Pancreas (tissue), 10 donors: ENCODE measurements at places on chromosomes 7 and 10.
A peak's percentile ranks its signal among the peaks of the same experiment; 100 is the strongest.

DNA sequence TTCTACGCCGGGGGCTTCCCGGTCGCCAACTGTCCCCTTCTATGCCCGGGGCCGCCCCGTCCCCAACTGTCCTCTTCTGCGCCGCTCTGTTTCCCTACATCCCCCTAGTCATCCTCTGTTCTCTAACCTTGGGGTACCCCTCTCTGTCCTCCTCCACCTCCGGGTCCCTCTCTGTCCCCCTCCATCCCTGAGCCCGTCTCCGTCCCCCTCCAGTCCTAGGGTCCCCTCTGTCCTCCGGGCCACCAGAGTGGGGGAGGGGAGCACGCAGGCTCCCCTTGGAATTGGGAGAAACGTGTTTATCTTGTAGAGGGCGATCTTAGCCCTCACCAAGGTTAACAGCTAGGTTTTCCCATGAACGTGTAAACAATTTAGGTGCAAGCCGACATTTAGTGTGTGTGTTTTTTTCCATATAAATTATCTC lies 852 bp upstream of the KLF6 start:
- DNase-seq: no peak

DNA sequence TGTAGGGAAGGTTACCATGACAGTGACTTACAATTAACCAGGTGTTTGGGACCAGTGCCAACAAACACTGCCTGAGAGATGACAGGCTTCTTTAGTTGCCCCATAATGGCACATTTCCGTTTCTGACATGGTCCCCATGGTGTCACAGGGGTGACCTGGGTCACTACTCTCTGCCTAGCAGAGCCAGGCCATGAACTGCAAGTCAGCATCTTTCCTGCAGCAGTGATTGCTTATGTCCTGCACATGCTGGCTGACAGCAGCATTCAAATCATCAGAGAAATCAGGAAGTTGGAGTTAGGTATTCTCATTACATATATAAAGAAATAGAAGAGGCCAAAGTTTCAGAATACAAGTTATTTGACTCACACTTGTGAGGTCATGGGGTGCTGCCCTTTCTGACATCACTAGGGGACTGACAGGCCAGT lies 47.1 kb upstream of the ZNRF2 start:
- no peak for DNase-seq

DNA sequence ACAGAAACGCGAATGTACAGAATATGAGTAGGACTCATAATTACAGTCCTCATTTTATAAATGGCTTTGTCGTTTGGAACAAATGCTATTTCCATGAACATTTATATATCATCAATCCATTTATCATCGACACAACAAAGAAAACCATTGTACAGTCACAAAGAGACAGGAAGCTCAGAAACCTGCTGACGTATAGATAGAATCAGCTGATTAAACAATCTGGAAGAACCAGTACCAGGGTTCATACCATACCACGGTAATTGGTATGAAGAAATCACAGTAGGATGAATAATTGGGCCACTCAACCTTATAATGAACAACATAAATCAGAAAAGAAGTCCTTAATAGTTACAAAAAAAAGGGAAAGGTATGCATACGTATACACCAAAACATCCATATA lies 295.0 kb downstream of the PARD3 start:
- no peak for DNase-seq

DNA sequence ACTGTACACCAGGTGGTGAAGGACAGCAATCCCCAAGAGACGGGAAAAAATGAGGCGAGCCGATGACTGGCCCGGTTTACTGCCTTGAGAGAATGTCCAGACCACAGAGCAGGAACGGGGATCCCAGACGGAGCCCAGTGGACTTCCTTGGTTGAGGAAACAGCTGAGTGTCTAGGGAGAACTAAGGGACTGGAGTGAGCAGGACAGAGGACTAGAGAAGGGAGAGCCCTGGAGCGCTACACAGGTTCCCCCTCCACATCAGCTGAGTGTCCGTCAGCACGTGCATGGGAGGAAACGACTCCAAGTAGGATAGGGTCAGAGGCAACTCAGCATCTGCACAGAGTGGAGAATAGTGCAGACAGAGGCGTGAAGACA lies 7.1 kb upstream of the WDR86 start:
- DNase-seq: peak; percentile 21

DNA sequence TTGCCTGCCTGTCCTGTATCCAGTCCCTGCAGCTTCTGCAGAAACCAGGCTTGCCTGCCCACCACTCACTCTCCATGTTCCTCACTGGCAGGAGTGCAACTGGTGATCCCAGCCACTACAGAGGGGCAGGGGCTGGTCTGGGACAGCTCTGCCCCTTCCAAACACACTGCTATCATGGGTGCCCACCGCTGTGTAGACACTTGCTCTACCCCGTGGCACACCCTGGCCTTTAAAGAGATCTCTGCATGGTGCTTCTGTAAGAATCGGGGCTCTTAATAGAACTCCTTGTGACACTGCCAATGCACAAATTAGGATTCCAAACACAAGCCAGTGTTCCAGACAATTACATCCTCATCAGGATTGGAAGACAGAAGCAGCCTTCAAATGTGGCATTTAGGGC lies 41.7 kb downstream of the C10orf90 start:
- DNase-seq: no peak

DNA sequence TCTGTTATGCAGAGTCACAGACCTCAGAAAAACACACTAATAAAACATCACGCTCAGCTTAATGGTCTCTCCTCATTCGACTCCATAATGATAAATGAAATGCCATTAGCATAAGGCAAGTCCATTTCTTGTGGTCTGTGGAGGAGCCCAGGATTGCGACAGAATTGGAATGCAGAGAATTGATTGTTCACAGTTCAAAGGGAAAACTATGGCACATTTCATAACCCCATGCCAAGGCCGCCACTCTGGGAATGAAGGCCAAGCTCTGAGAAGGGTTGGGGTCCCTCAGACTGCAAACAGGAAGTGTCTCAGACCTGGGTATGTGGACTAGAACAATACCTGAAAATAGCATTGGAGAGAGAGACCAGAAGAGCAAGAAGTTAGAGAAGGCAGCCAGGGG lies 398.9 kb downstream of the ADRA2A start:
- DNase-seq: no peak

- no peak for DNase-seq
Measured at GRCh38 chr10:69873135-69873639, 71.5 kb downstream of the COL13A1 start.

- no peak for DNase-seq
Measured at GRCh38 chr10:76778914-76779795, 858.5 kb downstream of the KCNMA1 start.

DNA sequence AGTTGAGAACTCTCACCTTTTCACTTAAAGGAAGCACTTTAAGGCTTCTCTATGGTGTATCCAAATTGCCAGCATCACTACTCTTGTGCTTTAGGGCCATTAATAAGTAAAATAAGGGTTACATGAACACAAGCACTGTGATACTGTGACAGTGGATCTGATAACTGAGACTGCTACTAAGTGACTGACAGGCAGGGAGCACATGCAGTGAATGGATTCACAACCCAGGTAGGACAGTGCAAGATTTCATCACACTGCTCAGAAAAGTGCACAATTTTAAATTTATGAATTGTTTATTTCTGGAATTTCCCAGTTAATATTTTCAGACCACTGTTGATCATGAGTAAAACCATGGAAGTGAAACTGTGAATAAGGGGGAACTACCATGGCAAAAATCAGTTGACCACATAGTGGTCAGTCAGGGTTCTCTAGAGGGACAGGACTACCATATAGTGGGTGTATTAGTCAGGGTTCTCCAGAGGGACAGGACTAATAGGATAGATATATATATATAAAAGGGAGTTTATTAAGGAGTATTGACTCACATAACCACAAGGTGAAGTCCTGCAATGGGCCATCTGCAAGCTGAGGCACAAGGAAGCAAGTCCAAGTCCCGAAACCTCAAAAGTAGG lies 20.9 kb upstream of the CYP51A1 start:
- DNase-seq: no peak

GRCh38 chr10:124997771-124998623 lies 56.1 kb downstream of the ZRANB1 start:
- DNase-seq: no peak

DNA sequence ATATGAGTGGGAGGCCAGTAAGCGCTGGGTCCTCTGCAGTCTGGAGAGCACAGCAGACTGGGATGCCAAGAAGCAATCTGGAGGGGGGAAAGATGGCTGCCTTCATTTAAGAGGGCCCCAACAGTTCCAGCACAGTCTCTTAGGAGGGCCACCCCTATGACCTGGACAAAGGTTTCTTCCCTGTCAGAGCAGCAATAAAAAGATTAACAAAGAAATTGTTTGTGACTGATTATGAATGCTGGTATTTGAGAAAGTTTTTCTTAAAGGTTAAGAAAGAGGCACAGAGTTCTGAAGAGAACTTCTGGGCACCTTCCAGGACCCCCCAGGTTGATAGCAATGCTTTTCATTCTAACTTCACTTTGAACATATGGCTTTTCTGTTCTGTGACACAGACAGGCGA lies 52.3 kb downstream of the CYP26A1 start:
- DNase-seq: no peak

DNA sequence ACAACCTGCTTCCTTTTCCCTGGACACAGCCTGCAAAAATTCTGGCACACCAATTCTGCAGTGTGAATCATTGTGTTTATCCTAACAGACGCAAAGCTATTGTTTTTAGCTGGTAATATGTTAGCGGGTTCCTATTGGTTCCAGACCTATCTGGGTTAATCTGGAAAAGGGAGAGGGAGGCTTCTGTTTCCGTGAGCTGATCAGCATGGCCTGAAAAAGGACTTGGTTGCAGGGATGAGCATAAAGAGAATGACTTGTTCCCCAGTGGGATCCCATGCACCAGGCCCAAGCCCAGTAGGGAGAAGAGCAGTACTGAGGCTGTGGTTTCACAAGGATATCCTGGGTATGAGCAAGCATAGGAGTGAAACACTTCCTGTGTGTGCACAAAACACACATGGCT lies 78.4 kb downstream of the PDE1C start:
- DNase-seq: no peak

- no peak for DNase-seq
Measured at GRCh38 chr7:102875700-102876295, 37.0 kb upstream of the LRRC17 start.

- DNase-seq: peak; percentile 38
Measured at GRCh38 chr10:79995979-79996634, 47.2 kb upstream of the SFTPD start.

- DNase-seq: no peak
Measured at GRCh38 chr7:31648288-31648687, 38.7 kb upstream of the PPP1R17 start.

- no peak for DNase-seq
Measured at GRCh38 chr7:95690367-95690947, 81.9 kb upstream of the DYNC1I1 start.

- DNase-seq: peak; percentile 67
Measured at GRCh38 chr7:158695726-158696452, 8.7 kb downstream of the NCAPG2 start.

GRCh38 chr10:71059054-71059818 lies 153.1 kb upstream of the UNC5B start:
- DNase-seq: no peak

DNA sequence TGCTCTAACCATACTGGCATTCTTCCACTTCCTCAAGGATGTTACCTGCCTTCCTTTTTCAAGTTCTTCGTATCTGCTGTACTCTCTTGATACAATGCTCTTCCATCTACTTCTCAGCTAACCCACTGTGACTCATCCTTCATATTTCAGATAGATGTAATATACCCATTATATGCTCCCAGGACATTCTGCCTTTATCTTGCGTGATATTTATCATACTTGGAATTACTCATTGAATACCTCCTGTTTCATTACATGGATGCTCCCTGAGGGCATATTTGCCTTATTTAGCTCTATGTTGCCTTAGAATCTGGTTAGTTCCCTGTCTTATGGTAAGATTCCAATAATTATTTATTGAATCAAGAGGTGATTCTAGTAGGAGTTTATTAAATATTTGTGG lies 706.4 kb downstream of the SORCS3 start:
- DNase-seq: no peak

GRCh38 chr10:28130267-28130666 lies 131.4 kb upstream of the ODAD2 start:
- DNase-seq: no peak

DNA sequence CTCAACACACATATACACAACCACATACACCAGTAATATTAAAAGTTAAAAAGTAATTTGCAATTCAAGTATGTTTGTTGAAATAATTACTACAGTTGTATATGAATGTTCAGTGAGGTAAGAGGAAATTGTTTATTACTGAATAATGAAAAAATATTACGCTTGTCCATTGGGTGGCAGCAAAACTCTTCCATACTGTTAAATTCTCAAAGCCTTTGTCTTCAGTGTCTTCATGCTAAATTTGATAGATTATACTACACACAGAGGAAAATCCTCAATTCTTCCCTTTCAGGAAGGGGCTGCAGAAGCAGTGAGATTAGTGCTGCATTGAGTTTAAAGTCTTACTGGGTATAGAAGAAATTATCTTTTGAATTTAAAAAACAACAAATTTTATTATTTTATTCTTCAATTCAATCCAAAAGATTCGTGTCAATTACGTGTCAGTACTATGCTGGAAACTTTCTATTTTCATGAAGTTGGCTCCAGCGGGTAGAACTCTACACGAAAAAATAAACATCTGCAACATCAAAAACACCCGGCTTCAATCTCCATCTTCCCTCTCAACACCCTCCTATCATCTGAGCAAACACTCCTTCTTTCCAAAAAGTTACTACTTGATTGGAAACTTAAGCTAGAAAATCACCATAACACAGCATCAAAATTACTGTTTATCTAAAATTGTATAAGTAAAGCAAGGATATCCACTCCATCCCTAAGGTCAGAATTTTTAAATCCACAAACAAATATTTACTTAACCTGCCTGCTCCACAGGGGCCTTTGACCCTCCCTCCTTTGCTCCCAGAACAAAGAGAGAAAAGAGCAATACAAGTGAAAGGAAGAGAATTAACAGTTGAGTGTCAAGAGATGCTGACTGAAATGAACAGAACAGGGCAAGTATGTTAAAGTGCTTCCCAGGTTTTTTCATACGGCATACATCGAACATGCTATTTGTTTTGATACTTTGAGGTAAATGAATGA lies 37.0 kb upstream of the TES start:
- DNase-seq: no peak

DNA sequence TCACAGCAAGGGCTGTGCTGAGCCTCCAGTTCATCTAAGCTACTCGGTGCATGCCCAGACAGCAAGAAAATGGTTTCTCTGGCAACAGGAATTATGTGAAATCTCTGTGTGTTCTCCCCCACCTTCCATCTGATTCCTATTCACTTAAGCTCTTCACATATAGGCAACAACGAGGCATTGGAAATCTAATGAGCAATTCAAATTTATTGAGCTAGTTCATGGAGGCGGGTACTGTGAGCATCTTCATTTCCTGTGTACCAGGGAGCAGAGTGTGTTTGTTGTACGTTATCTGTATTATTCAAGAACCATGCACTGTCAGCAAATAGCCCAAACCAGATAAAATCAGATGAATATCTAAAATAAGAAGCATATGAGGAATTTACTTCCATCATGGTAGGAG lies 739.1 kb downstream of the MAGI2 start:
- DNase-seq: no peak

DNA sequence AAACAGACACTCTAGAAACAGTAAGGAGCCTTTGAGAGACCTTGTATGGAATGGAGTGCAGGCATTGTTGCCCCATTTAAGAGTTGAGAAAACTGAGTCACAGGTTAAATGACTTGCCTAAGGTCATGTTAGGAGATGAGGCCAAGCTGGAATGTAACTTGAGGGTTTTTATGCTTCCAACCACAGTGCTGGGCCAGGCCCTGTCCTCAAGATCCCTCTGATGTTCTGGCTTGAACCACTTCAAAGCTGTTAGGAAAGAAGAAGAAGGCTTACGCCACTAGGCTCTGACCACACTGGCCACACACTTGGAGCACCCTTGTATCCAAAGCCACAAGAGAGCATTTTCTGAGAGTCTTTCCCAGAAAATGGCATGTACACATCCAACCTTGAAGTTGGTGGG lies 42.7 kb downstream of the PLAU start:
- DNase-seq: no peak

GRCh38 chr7:69962186-69963065 lies 364.2 kb downstream of the AUTS2 start:
- peak; percentile 16 for DNase-seq
